Right forelimb (tissue), 1 donor: ENCODE measurements at places on chromosomes 12 and 14.

- DNase-seq = no peak
These were observed 20.5 kb downstream of the TAMALIN start for GRCh38 chr12:52027085-52027843.

DNA sequence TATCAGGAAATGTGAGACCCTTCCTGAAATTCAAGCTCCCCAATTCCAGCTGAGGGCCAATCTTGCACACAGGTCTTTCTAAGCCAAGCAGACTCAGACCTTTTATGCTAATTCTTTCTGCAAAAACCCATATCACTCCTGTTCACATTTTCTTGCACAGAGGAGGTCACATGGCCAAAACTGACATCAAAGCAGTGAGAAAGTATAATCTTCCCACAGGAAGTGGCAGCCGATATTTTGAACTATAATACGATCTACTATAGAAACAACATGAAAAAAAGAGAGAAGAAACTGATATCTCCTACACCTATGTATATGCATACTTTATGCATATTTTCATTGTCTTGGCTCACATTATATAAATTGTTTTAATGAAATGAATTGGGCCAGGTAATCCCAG, 132.9 kb upstream of the SSTR1 start:
- no peak for DNase-seq

DNA sequence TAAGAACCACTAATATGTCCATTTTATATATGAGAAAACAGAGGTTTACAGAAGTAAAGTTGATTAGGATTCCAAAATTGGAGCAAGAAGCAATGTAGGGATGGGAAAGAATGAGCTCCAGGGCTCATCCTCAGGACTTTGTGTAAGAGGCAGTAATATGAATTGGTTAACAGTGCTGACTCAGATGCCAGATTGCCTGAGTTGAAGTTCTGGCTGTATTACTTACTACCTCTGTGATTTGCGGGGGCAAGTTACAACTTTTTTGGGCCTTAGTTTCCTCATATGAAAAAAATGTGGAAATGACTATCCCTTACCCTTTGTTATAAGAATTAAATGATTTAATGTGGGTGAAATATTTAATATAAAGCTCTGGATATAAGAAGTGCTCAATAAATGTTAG, 35.1 kb upstream of the PPP2R5E start:
- no peak for DNase-seq

- no peak for DNase-seq
These were observed 22.9 kb downstream of the HIP1R start for GRCh38 chr12:122858171-122858570.

- no peak for DNase-seq
These were observed 40.6 kb downstream of the SLC15A4 start for GRCh38 chr12:128783129-128783574.

- DNase-seq = no peak
These were observed 70.7 kb downstream of the PTPRO start for GRCh38 chr12:15393037-15393436.

- DNase-seq = peak; percentile 67
These were observed 30.9 kb upstream of the EMP1 start for GRCh38 chr12:13165617-13166041.

DNA sequence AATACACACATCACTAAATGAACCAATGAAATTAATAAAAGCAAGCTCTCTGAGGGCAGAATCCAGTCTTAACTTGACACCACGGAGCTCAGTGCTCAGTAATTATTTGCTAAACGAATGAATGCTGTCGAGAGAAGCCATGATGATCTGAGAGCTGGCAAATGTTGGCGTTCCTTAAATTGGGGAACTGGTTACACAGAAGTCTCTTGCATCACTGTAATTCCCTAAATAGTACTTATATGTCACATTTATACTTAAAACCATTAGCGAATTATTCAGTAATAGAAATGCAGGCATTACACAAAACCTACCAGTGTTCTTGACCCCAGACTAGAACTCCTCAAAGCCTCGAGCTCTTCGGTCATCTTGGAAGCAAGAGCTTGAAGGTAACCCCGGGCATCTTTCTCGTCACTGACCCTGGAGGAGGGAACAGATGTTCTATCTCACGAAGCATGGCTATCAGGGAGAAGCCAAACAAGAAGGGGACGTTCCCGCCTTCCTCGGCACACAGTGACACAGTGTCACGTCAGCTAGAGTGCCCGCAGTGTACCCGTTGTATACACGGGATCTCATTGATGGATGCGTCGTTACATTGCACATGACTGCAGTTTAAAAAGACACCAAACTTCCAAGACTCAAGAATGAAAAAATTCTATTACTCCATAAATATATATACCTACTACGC, 43.6 kb downstream of the AMN start:
- DNase-seq = no peak

DNA sequence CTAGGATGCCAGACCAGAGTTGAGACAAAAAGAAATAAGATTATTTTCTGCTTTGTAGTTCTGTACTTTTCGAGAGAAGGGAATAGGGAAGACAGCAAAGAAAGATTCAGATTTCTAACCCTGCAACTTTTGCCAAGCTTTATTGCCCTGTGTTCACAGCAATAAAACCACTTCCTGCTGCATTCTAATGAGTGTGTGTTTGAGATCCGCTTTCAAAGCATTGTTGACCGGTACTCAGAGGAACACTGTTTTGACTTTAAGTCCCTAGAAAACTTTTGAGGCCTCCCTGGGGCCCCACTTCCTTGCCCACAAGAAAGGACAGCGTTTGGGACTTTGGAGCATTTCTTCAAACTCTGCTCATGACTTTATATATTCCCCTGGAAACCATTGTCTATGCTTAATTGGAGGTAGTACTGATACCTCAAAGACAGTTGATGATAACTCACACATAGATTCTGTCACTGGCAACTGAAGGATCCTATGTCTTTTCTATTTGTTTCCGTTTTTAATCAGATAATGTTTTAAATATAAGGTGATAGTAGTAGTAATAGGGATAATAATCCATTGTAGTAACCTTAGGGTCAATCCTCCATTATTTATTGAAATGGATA, 1.3 kb downstream of the RNASE6 start:
- DNase-seq = no peak

GRCh38 chr12:77746096-77746495, 84.6 kb upstream of the NAV3 start:
- no peak for DNase-seq

DNA sequence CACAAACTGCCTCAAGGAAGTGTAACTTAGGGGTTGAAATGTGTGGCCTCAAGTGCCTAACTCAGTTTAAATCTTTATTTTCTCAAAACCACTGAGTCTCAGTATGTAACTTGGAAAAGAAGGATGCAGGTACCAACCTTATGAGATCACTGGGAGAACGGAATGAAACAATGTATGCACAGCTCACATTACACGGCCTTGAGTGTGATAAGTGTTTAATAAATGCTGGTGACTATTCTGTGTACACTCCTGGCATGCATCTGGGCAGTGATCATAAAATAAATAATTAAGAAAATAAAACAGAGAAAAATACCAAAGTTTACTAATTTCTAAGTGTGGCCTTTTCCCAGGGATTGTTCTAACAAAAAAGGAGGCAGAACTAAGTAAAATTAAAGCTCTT, 974.5 kb upstream of the FLRT2 start:
- no peak for DNase-seq

GRCh38 chr12:127648321-127648720, 618.6 kb upstream of the TMEM132C start:
- no peak for DNase-seq

DNA sequence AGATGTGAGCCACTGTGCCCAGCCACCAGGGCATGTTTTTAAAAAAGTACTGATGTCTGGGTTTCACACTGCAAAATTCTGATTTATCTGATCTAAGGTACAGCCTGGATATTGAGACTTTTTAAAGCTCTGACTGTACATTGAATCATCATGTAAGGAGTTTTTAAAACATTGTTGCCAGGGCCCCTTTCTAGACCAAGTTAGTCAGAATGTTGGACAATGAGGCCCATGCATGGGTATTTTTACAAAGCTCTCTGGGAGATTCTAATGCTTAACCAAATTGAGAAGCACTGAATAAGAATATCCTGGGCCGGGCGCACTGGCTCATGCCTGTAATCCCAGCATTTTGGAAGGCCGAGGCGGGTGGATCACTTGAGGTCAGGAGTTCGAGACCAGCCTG, 16.7 kb downstream of the TMEM19 start:
- no peak for DNase-seq

DNA sequence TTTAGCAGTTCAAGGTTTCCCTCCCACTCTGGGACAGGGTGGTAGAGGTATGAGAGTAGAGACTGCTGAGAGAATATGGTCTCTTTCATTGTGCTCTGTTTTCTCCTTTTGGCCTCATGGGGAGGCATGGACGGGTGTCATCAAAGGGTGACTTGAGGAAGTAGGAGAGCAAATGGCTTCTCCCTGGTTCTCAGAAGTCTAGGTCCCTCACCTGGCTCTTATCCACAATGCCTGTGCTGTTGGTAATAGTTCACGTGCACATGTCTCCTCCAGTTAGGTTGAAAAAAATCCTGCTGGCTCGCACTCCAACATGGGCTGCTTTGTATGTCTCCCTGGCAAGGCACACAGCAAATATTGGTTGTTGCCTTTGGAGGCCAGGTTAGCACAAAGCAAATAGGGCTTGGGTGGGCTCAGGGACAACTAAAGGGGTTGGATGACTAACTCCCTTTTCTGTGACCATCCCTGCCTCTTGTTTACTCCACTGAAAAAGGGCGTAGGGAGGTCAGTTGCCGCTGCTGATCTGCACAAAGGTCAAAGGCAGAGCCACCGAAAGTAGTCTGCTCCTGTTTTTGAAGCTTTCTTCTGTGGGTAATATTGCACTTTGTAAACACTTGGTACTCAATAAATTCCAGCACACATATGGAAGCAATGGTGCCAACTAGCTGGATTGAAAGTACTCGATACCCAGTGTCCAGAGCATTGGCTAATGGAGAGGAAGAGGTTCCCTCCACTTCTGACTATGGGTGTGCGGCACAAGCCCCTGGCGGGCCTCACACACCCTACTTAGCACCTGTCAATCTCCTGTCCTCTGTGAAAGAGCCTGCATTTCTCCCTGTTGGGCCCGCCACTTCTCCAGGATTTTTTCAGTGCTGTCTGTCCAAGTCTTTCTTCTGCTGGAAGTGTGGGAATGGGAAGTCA, 121.8 kb downstream of the SLC38A6 start:
- DNase-seq = no peak

DNA sequence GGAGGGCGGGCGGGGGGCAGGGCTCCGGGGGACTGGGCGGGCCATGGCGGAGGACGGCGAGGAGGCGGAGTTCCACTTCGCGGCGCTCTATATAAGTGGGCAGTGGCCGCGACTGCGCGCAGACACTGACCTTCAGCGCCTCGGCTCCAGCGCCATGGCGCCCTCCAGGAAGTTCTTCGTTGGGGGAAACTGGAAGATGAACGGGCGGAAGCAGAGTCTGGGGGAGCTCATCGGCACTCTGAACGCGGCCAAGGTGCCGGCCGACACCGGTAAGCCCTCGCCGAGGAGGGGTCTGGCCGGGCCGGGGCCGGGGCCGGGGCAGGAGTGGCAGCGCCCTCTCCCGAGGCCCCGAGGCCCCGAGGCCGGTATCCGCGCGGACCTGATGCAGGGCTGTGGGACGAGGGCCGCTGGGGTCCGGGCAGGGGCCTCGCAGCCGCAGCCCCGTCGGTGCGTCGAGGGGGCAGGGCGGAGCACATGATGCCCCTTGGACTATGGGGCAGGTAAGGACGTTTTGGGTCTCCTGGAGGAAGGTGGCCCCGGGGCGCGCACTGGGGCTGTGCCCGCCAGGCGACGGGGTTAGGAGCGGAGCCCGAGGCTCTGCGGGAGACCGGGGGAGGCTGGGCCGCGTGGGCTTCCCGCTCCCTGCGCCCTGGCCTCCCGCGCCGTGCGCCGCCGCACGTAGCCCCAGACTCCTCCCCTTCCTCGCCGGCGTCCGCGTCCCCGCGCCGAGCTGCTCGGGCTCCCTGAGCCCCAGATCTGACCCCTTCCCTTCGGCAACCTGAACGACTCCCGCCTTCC, at the start of gene TPI1:
TPI1 (plus strand) TSS at position 119 of the 798 bp plus-strand sequence; CDS start at position 155, 36 bp downstream.
- peak; percentile 93 for DNase-seq

DNA sequence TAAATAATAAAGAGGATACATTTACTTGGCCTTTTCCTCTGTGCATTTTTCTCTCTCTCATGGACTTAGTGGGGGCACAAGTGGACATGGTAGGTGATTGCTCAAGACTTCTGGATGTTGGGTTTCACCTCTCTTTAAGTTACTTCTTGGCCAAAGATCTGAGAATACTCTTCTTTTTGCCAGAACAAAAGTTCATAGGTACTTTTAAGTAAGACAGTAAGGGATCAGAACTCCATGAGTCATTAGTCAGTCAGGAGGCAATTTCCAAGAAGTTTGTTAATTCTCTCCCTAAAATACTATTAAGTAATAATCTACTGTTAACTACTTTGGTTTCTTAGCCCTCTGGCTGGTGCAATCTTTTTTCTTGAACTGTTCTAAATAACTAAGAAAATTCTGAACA, 84.2 kb downstream of the GRIP1 start:
- no peak for DNase-seq

- no peak for DNase-seq
These were observed 116.5 kb downstream of the KIF26A start for GRCh38 chr14:104254735-104255400.

DNA sequence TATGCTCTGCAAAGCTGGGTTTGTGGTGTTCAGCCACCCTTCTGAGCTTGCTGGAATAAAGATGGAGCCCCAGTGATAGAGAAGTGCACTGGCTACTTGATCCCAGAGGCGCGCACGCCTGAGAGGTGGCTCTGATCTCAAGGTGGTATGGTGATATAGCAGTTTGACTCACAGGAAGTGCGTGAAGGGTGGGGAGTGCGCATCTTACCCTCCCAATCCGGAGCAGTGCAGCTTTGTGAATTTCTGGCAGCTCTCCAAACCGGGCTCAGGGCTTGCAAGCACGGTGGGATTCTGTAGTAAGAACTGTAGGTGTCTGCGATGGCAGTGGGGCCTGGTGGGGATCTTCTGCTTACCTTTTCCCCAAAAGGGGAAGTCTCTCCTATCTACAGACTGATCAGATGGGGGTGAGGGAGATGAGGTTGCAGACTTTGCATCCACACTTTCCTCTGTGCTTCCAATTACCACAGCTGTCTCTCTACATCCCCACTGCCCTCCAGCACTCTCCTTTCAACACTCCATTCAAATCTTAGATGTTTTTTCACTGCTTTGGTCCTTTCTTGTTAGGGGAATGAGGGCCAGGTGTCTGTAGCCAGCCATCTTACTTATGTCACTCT, 197.4 kb upstream of the SLC38A2 start:
- DNase-seq = no peak

DNA sequence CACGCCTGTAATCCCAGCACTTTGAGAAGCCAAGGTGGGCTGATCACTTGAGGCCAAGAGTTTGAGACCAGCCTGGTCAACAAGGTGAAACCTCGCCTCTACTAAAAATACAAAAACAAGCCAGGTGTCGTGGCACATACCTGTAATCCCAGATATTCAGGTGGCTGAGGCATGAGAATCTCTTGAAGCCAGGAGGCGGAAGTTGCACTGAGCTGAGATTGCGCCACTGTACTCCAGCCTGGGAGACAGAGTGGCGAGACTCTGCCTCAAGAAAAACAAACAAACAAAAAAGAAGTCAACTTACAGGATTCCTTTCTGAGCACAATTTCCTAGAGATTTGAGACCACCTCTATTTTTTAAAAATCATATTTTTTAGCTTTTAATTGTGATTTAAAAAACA, 45.3 kb downstream of the DGLUCY start:
- DNase-seq = no peak
